ENCODE measurements at places on chromosomes 3 and 15.
A peak's percentile ranks its signal among the peaks of the same experiment; 100 is the strongest.

DNA sequence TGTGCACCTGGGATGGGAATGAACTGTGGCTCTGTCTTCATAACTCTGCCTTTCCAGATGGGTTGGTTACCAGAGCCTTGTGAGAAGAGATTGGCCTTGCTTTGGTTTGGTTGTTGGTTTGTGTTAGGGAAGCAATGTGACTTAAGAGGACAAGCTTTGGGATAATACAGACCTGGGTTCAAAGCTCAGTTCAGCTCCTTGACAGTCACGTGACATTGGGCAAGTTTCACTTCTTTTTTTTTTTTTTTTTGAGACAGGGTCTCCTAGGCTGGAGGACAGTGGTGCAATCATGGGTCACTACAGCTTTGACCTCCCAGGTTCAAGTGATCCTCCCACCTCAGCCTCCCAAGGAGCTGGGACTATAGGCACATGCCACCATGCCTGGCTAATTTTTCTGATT, 42.7 kb downstream of the CORO2B start:
- peak overlapping the region; percentile 41 for H3K27ac ChIP-seq
- no peak overlapping the region for H3K4me3 ChIP-seq
- peaks cover 21% of the 10 kb centered on the region for H3K4me1 ChIP-seq
- no peaks in the 10 kb centered on the region for H3K36me3 ChIP-seq
- no peak for DNase-seq

DNA sequence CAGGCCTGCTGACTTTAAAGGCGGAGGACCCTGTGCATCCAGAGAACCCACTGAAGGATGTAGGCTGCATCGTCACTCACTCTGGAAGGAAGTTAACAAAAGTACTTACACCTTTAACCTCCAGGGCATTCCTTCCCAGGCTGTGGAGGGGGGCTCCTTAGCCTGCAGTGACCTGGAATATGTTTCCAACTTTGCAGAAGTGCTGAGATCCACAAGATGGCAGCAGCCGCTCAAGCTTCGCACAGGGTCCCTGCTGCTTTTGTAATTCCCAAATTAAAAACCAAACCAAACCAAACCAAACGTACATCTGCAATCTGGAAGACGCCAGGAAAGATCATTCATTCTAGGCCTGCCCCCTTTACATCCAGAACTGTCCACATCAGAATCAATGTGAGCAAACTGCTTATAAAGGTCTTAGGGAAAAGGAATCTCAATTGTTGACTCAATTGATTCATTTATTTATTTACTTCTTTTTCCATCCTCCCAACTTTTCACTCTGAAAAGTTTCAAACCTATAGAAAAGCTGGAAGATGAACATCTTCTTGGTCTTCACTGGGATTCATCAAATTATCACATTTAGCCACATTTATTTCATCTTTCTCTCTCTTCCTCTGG, 70.5 kb upstream of the KLHL25 start:
- H3K27ac ChIP-seq, result no peak overlapping the region
- DNase-seq, result no peak
- no peaks in the 10 kb centered on the region for H3K27me3 ChIP-seq
- no peaks in the 10 kb centered on the region for H3K36me3 ChIP-seq

DNA sequence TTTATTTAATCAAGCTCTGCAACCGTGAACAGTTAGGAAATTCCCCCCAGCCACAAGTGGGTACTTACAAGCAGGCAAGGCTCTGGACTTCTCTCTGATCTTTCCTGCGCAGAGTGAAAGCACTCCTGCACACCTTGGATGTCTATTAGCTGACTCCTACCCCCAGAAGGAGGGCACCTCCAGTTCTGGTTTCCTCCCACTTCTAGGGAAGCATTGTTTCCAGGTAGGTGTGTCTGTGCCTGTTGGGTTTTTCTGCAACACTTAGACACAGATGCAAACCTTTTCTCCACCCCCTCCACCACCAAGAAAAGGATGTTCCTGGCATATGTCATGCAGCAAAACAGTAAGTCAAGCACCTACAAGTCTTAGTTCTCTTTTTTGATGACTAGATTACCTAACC, at the start of gene ZBED2:
Gene ZBED2 (minus strand): TSS at position 115 of the 400 bp plus-strand sequence. CDS start 1,145 bp downstream, outside the sequence.
- no peaks in the 10 kb centered on the region for H3K27me3 ChIP-seq
- H3K4me3 ChIP-seq, result peak within 1 kb of the TSS; percentile 36
- DNase-seq, result no peak
- no peaks in the 10 kb centered on the region for H3K4me1 ChIP-seq
- no peak within 1 kb of the TSS for H3K27ac ChIP-seq

- no peak overlapping the region for H3K27ac ChIP-seq
- H3K4me3 ChIP-seq, result no peak overlapping the region
- no peaks in the 10 kb centered on the region for H3K27me3 ChIP-seq
- peaks cover 6% of the 10 kb centered on the region for H3K4me1 ChIP-seq
- no peaks in the 10 kb centered on the region for H3K36me3 ChIP-seq
- no peak for DNase-seq
Observed at GRCh38 chr3:150259526-150260397, 148.3 kb upstream of the TSC22D2 start.

GRCh38 chr3:59540241-59540640, 490.4 kb upstream of the CFAP20DC start:
- H3K36me3 ChIP-seq, result no peaks in the 10 kb centered on the region
- DNase-seq, result no peak
- no peaks in the 10 kb centered on the region for H3K4me1 ChIP-seq
- H3K4me3 ChIP-seq, result no peak overlapping the region
- H3K27ac ChIP-seq, result no peak overlapping the region

- H3K4me1 ChIP-seq, result no peaks in the 10 kb centered on the region
- no peaks in the 10 kb centered on the region for H3K27me3 ChIP-seq
- no peak for DNase-seq
- H3K4me3 ChIP-seq, result no peak overlapping the region
Observed at GRCh38 chr3:45319996-45320305, 68.4 kb upstream of the LARS2 start.

DNA sequence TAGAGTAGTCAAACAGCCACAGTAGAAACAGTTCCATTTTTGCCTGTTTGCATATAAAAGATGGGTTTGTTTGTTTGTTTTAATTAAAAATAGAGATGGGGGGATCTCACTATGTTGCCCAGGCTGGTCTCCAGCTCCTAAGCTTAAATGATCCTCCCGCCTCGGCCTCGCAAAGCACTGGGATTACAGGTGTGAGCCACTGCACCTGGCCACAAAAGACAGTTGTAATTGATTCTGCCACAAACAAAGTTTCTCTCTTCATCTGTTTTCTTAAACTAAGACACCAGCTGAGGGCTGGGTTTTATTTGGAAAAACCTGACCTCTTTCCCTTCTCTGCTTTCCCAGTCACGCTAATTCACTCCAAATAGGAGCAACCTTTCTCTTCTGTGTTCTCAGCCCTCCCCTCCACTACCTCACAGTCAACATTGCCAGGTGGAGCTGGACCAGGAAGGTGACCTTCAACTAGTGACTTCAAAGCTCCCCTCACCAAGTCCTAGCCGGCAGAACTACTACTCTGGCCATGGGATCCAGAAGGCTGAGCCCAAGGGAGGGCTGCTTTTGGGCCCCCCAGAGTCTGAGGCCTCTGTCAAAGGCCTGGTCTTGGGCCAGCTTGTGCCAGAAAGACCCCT, 1.5 kb upstream of the IDH2 start:
- H3K4me3 ChIP-seq, result no peak overlapping the region
- no peaks in the 10 kb centered on the region for H3K27me3 ChIP-seq
- H3K27ac ChIP-seq, result no peak overlapping the region
- H3K4me1 ChIP-seq, result peaks cover 49% of the 10 kb centered on the region
- DNase-seq, result no peak
- H3K36me3 ChIP-seq, result no peaks in the 10 kb centered on the region

GRCh38 chr3:62724503-62724902, 150.7 kb downstream of the CADPS start:
- no peak overlapping the region for H3K4me3 ChIP-seq
- H3K4me1 ChIP-seq, result no peaks in the 10 kb centered on the region
- no peaks in the 10 kb centered on the region for H3K36me3 ChIP-seq
- H3K27ac ChIP-seq, result no peak overlapping the region
- H3K27me3 ChIP-seq, result no peaks in the 10 kb centered on the region
- DNase-seq, result no peak

DNA sequence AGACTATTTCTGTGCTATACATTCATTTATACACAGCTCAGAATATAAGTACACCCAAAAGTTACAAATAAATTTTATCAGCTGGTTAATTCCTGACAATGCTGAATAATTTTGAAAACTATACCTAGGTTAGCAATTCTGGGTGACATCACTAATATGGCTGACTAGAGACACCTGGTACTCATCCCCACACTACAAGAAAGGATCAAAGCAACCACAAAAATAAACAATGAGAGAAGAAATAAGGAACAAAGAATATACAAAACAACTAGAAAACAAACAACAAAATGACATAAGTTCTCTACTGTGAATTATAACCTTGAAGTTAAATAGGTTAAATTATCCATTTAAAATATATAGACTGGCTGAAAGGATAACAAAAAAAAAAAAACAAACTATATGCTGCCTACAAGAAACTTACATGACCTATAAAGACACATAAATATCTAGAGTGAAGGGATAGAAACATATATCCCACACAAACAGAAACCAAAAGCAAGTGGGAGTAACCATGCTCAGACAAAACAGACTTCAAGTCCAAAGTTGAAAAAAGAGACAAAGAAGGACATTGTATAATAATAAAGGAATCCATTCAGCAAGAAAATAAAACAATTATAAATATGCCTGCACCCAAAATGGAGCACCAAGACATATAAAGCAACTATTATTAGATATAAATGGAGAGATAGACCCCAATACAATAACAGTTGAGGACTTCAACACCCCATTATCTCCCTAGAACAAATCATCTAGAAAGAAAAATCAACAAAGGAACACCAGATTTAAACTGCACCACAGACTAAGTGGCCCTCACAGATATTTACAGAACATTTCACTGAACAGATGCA, 57.8 kb downstream of the IMPG2 start:
- no peak overlapping the region for H3K4me3 ChIP-seq
- no peaks in the 10 kb centered on the region for H3K36me3 ChIP-seq
- H3K4me1 ChIP-seq, result no peaks in the 10 kb centered on the region
- no peak overlapping the region for H3K27ac ChIP-seq
- no peak for DNase-seq

- H3K36me3 ChIP-seq, result no peaks in the 10 kb centered on the region
- no peak for DNase-seq
- no peaks in the 10 kb centered on the region for H3K27me3 ChIP-seq
- peak overlapping the region; percentile 76 for H3K27ac ChIP-seq
- no peak overlapping the region for H3K4me3 ChIP-seq
Observed at GRCh38 chr3:197376735-197377555, 78.5 kb upstream of the DLG1 start.

DNA sequence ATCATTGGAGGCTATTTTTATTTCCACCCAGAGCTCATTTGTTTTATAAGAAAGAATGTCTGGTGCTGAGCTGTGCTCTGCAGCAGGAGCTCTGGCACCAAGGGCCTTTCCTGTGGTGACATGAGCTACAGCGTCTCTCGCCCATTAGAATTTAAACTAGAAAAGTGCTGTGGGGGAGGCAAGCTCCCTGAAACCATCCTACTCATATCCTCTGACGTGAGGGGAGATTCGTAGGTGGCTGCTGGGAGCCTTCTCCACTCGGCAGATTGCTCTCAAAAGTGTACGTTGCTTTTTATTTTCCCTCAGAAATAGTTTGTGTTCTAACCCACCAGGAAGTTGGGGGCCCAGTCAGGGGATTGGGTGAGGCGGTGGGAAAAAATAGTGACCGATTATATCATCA, 76.3 kb upstream of the ARHGEF3 start:
- no peak overlapping the region for H3K27ac ChIP-seq
- no peaks in the 10 kb centered on the region for H3K4me1 ChIP-seq

DNA sequence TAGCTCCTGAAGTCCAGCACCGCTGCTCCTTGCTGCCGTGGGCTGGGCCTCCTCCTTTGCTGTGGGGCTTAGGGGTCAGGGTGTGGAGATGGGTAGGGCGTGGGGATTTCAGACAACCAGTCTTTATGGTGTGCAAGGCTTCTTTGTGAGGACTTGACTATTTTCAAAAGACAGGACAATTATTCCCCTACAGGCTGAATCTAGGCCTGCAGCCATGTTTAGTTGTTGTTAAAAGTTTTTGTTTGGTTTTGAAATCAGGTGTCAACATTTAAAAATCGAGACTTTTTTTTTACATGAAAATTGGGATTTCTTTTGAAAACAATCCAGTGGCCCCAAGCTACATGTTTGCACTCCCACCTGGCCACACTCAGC, 10.6 kb downstream of the RPL32 start:
- H3K4me3 ChIP-seq, result no peak overlapping the region
- H3K36me3 ChIP-seq, result no peaks in the 10 kb centered on the region
- no peaks in the 10 kb centered on the region for H3K27me3 ChIP-seq
- H3K27ac ChIP-seq, result no peak overlapping the region

- no peaks in the 10 kb centered on the region for H3K27me3 ChIP-seq
- no peak overlapping the region for H3K27ac ChIP-seq
- peaks cover 31% of the 10 kb centered on the region for H3K4me1 ChIP-seq
Observed at GRCh38 chr15:79310612-79310984, 314 bp upstream of the TMED3 start.

GRCh38 chr15:52278636-52279367, 16.8 kb downstream of the MYO5C start:
- DNase-seq, result no peak
- no peaks in the 10 kb centered on the region for H3K27me3 ChIP-seq
- H3K36me3 ChIP-seq, result no peaks in the 10 kb centered on the region
- H3K4me3 ChIP-seq, result no peak overlapping the region

GRCh38 chr3:45761831-45762230, 34.5 kb downstream of the SLC6A20 start:
- no peak overlapping the region for H3K27ac ChIP-seq
- no peaks in the 10 kb centered on the region for H3K4me1 ChIP-seq
- DNase-seq, result peak; percentile 70
- no peaks in the 10 kb centered on the region for H3K27me3 ChIP-seq

- H3K27ac ChIP-seq, result no peak overlapping the region
- no peaks in the 10 kb centered on the region for H3K4me1 ChIP-seq
- H3K36me3 ChIP-seq, result no peaks in the 10 kb centered on the region
- no peak overlapping the region for H3K4me3 ChIP-seq
Observed at GRCh38 chr15:91302588-91303439, 202.8 kb downstream of the SV2B start.

DNA sequence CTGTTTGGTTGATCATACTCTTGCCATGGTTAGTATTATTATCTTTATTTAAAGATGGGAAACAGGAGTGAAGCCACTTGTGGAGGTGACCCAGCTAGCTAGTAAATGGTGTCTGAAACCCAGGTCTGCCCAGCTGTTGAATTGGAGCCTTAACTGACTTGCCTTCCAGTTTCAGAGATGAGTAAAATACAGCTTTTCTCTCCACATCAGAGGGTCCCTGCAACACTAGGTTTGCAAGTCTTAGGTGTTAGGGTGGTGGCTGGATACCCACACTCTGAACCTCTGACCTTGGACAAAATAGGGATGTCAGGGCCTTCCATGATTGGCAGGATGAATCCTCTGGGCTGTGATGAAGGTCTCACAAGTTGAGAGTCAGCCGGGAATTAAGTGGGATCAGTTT, 4.1 kb downstream of the FLNB start:
- no peaks in the 10 kb centered on the region for H3K36me3 ChIP-seq
- no peak for DNase-seq
- no peaks in the 10 kb centered on the region for H3K27me3 ChIP-seq
- no peak overlapping the region for H3K27ac ChIP-seq

Measured in vagina (tissue), 2 donors.